Caki2 (cell line): ENCODE measurements at places on chromosomes 7 and 10. TPM values are rescaled to one million over a fixed set of nuclear protein-coding genes. Genes with fewer than 3 reads are reported as not detected.

Gene MYL7
- total RNA-seq, result not detected in 2 replicates

Gene CALCR
- total RNA-seq, result 0.14 and 0.57 TPM in 2 replicates

Gene WNT8B
- total RNA-seq, result not detected in 2 replicates

Gene ATG9B
- 0.68 TPM in 1 of 2 replicates, not detected in the other for total RNA-seq

Gene OR13A1
- not detected in 2 replicates for total RNA-seq

Gene UPK3BL2
- 27.6 TPM in 1 of 2 replicates, not detected in the other for total RNA-seq

Gene NEUROG3
- not detected in 2 replicates for total RNA-seq

Gene PPA1
- 182 and 204 TPM in 2 replicates for total RNA-seq

Gene TCAF2
- 0.78 and 2.5 TPM in 2 replicates for total RNA-seq

Gene GRID2IP
- total RNA-seq, result not detected in 2 replicates

Gene CCDC172
- total RNA-seq, result not detected in 2 replicates

Gene MYL10
- not detected in 2 replicates for total RNA-seq

Gene TLX1
- total RNA-seq, result not detected in 2 replicates

Gene WNT2
- not detected in 2 replicates for total RNA-seq

Gene OGDH
- 33.4 and 56.0 TPM in 2 replicates for total RNA-seq

Gene CHST15
- 17.9 and 27.1 TPM in 2 replicates for total RNA-seq

Gene TRIM50
- not detected in 2 replicates for total RNA-seq

Gene AKR1C8
- 4.3 TPM in 1 of 2 replicates, not detected in the other for total RNA-seq

Gene SFTPA1
- not detected in 2 replicates for total RNA-seq

Gene GDF2
- total RNA-seq, result not detected in 2 replicates

Gene C10orf143
- 4.8 TPM in 1 of 2 replicates, not detected in the other for total RNA-seq

Gene RALA
- 20.9 and 21.5 TPM in 2 replicates for total RNA-seq

Gene HOXA2
- total RNA-seq, result 0.30 TPM in 1 of 2 replicates, not detected in the other

Gene RBM20
- total RNA-seq, result 7.2 and 7.7 TPM in 2 replicates

Gene FAM180A
- total RNA-seq, result 0.84 TPM in 1 of 2 replicates, not detected in the other

Gene TAS2R5
- 0.17 TPM in 1 of 2 replicates, not detected in the other for total RNA-seq

Gene AKR1C3
- total RNA-seq, result 3,253 and 3,825 TPM in 2 replicates

Gene PPRC1
- 5.3 and 15.8 TPM in 2 replicates for total RNA-seq

Gene AKR1C4
- not detected in 2 replicates for total RNA-seq

Gene GSDME
- 25.0 and 25.5 TPM in 2 replicates for total RNA-seq

Gene SPACDR
- total RNA-seq, result not detected in 2 replicates

Gene TFEC
- not detected in 2 replicates for total RNA-seq

Gene TMEM236
- 0.14 TPM in 1 of 2 replicates, not detected in the other for total RNA-seq

Gene SPDYE8
- not detected in 2 replicates for total RNA-seq

Gene ZNF107
- 0.52 and 1.1 TPM in 2 replicates for total RNA-seq

Gene MRC1
- not detected in 2 replicates for total RNA-seq

Gene OR6V1
- total RNA-seq, result not detected in 2 replicates

Gene DLG5
- total RNA-seq, result 19.9 and 21.2 TPM in 2 replicates

Gene EBLN1
- total RNA-seq, result not detected in 2 replicates

Gene CLCN1
- not detected in 2 replicates for total RNA-seq

Gene PLEKHS1
- total RNA-seq, result not detected in 2 replicates

Gene LRIT1
- total RNA-seq, result not detected in 2 replicates

Gene FOXP2
- 2.4 and 4.2 TPM in 2 replicates for total RNA-seq

Gene HGF
- not detected in 2 replicates for total RNA-seq

Gene SPDYE6
- not detected in 2 replicates for total RNA-seq

Gene PLXNA4
- total RNA-seq, result 0.34 TPM in 1 of 2 replicates, not detected in the other
